ENCODE measurements at places on chromosomes 11 and 22. TPM values are rescaled to one million over a fixed set of nuclear protein-coding genes. Genes with fewer than 3 reads are reported as not detected.

DNA sequence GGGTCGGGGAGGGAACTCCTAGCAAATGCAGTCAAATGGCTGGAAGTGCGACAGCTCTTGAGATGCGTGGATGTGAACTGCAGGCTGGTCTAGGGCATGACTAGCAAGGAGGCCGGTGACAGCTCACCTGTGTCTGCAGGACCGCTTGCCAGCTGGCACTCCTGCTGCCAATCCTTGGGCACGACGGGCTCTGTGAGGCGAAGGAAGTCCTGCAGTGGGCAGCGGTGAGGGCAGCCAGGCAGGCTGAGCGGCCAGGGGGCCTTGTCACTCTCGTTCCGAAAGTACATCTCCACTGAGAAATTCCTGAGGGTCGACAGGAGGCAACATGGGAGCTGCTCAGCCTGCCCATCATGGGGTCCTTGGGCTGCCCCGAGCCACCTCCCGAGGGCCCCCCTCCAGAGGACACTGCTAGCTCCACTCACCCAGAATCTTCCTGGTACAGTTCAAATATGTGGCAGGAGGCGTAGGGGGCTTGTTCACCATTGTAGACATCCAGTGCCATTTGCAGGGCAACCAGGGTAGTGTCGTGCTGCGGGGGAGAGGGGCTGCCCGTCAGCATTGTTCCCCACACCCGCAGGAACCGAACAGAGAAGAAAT lies 5.9 kb downstream of the ACP2 start:
- peaks cover 3% of the 10 kb centered on the region for H3K27me3 ChIP-seq
- DNase-seq: no peak
- peaks cover 29% of the 10 kb centered on the region for H3K4me1 ChIP-seq
- peak overlapping the region; percentile 66 for H3K27ac ChIP-seq

DNA sequence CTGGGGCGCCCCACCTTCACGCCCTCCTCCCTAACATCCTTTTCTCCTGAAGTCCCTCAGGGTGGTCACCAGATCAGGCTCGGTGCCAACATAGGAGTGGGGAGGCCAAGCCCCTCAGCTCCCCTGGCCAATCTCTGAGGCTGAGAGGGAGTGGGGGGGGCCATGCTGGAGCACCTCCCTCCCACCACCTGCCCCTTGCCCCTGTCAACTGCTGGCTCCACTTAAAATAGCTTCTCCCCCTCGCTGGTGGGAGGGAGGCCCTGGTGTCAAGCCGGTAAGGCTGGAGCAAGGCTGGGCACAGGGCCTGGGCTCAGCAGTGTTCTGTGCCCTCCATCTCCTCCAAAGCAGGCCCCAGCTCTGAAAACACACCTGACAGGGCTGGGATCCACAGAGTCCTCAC lies 4.9 kb downstream of the PLXNB2 start:
- peaks cover 52% of the 10 kb centered on the region for H3K4me1 ChIP-seq
- no peak for DNase-seq
- peak overlapping the region; percentile 93 for H3K27ac ChIP-seq
- H3K4me3 ChIP-seq: peak overlapping the region; percentile 42
- no peaks in the 10 kb centered on the region for H3K36me3 ChIP-seq

The PRR33 gene
- total RNA-seq: not detected

The TMPRSS6 gene
- not detected for total RNA-seq

- DNase-seq: no peak
- no peak overlapping the region for H3K27ac ChIP-seq
- H3K4me1 ChIP-seq: peaks cover 7% of the 10 kb centered on the region
- peaks cover 9% of the 10 kb centered on the region for H3K27me3 ChIP-seq
- H3K4me3 ChIP-seq: no peak overlapping the region
- no peaks in the 10 kb centered on the region for H3K36me3 ChIP-seq
Measured at GRCh38 chr11:10942620-10943019, 84.8 kb upstream of the ZBED5 start.

DNA sequence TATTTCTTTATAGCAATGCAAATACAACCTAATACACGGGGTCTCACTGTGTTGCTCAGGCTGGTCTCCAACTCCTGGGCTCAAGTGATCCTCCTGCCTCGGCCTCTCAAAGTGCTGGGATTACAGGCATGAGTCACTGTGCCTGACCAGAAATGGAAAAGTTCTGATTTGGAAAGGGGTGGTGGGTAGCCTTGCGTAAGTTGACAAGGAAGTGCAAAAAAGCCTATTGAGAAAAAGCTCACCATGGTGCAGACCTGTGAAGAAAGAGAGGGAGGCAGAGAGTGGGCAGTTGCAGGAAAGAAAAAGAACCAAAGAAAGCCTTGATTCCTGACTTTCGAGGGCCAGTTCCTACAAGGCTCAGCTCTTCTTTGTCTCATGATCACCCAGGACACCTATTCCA lies 27.1 kb downstream of the AGBL2 start:
- no peak for DNase-seq
- no peaks in the 10 kb centered on the region for H3K4me1 ChIP-seq
- H3K36me3 ChIP-seq: no peaks in the 10 kb centered on the region
- H3K4me3 ChIP-seq: no peak overlapping the region
- no peak overlapping the region for H3K27ac ChIP-seq

DNA sequence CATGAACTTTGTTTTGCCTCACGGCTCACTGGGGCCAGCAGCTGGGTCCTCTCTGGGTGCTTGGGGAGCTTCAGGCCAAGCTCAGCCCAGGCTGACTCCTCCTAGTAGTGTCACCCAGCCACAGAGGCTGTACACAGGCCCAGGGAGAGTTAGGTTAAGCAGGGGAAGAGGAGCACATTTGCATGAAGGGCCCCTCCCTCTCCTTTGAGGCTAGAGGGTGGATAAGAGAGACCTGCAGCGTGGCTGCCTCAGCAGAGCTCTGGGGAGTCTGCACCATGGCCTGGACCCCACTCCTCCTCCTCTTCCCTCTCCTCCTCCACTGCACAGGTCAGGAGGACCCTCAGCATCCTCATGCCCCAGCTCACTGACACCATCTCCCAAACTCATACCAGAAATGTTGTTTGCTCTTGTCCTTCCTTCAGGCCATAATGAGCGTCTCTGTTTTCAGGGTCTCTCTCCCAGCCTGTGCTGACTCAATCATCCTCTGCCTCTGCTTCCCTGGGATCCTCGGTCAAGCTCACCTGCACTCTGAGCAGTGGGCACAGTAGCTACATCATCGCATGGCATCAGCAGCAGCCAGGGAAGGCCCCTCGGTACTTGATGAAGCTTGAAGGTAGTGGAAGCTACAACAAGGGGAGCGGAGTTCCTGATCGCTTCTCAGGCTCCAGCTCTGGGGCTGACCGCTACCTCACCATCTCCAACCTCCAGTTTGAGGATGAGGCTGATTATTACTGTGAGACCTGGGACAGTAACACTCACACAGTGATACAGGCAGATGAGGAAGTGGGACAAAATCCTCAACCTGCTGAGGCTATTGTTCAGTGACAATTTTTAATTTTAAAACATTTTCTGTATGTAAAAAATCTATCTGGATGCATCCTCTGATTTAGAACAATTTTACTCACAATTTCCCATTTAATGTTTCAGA lies 82.4 kb upstream of the VPREB1 start:
- H3K4me3 ChIP-seq: no peak overlapping the region
- no peak for DNase-seq
- peaks cover 22% of the 10 kb centered on the region for H3K27me3 ChIP-seq
- no peaks in the 10 kb centered on the region for H3K4me1 ChIP-seq
- H3K36me3 ChIP-seq: no peaks in the 10 kb centered on the region

DNA sequence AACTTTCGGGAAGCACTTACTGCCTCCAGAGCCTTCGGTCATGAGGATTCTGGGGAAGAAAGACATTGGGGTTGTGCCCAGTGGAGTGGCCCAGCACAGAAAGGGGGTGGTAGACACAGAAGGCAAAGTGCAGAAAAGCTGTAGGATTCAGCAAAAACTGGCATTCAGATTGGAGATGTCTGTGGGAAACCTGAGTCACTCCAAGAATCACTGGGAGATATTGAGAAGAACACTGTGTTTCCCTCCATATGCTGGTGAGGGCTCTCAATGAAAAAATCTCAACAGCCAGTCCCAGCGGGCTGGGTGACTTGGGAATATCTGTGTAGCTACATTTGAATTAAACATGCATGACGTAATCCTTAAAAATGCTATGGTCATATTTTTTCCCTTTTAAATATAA lies 61.2 kb upstream of the RCN1 start:
- no peak overlapping the region for H3K4me3 ChIP-seq
- peaks cover 2% of the 10 kb centered on the region for H3K27me3 ChIP-seq
- H3K4me1 ChIP-seq: peaks cover 31% of the 10 kb centered on the region
- H3K27ac ChIP-seq: no peak overlapping the region
- no peak for DNase-seq

All from HFFc6 (cell line).